ENCODE measurements at places on chromosomes 4 and X.

- DNase-seq: no peak
Observed at GRCh38 chr4:76597423-76597979, 162.5 kb downstream of the SHROOM3 start.

DNA sequence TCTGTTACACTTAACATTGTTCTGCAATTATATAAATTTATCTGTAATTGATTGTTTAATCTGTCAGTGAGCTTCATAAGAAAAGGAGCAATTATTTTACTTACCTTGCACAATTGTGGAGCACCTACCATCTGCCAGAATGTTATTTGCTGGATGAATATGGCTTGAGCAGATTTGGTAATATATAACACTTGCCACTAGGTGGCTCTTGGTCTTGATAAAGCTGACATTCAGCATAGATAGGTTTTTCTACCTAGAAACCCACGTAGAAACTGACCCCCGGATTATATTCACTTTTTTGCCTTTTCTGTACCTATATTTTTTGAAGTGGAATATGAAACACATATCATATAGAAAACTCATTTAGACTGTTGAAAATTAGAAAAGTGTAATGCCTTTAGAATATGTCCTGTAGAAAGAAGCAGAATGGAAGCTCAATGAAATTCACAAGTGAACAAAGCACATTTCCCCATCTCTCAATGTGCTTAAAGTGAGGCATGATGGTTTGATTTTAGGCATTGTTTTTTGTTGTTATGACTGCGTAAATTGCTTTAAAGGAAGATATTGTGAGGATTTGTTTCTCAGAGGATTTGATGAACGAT, 9.5 kb downstream of the RBPJ start:
- no peak for DNase-seq

DNA sequence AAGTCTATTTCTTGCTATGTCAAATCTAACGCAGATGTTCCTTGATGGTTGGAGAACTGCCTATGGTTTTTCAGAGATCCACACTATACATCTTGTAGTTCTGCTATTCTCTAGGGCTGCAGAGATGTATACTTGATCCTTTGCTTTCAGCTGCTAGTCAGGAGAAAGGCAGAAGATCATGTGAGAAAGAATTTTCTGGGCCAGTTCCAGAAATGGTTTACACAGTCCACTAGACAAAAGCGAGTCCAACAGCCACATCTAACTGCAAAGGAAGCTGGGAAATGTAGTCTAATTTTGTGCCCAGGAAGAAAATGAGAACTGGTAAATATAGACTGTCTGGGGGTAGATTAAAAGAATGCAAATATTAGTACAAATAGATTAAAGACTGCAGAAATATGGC, 394.3 kb upstream of the SLIT2 start:
- DNase-seq: no peak

DNA sequence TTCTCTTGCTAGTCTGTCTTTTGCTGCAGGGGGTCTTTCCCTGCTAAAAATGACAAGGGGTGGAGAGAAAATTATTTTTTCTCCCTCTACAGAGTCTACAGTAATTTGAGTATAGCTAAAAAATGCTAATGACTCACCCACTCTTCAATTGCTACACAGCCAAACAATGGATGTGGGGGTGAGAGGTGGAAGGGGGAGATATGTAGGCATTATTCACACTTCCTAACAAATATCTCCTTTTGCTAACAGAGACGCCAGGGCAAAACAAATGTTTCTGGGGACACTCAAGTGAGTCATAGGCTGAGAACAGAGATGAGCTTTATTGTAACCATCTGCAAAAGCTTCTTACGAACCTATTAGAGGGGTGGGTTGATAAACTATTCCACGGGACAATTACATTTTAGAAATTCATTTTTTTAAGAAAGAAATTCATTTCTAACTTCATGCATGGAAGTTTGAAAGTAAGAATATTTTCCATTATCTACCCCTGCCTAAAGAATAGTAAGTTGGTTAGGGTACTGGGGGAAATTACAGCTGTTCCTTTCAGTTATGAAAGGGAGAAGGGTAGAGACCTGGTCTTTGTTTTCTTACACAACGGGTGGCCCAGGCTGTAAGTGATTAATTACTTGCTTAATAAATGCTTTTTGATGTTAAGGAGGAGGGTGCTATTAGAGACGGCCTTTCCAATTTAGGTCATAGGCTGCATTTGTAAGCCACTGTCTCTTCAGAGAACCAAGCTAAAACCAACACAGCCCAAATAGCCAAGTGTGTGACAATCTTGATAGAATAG, 12.8 kb downstream of the SCD5 start:
- peak; percentile 44 for DNase-seq

GRCh38 chr4:51890760-51891159, 47.8 kb downstream of the DCUN1D4 start:
- no peak for DNase-seq

DNA sequence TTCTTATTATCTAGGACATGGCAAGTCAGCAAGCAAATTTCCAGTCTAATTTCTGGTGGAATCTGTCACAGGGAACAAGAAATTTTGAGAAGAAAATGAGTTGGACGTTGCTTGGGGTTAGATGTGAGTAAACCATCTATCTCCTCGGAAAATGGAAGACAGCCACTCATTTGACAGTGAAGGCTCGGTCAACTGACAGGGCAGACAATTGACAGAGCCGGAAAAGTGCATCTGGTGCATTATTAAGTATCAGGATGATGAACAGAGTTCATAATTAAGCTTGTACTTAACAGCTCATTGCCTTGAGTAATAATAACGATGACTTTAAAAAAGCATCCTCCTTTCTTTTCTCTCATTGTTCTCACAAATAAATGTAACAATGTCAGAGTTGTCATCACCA, 168.4 kb downstream of the MAD2L1 start:
- no peak for DNase-seq

- DNase-seq: no peak
Observed at GRCh38 chr4:37968747-37969146, 8.5 kb downstream of the PTTG2 start.

DNA sequence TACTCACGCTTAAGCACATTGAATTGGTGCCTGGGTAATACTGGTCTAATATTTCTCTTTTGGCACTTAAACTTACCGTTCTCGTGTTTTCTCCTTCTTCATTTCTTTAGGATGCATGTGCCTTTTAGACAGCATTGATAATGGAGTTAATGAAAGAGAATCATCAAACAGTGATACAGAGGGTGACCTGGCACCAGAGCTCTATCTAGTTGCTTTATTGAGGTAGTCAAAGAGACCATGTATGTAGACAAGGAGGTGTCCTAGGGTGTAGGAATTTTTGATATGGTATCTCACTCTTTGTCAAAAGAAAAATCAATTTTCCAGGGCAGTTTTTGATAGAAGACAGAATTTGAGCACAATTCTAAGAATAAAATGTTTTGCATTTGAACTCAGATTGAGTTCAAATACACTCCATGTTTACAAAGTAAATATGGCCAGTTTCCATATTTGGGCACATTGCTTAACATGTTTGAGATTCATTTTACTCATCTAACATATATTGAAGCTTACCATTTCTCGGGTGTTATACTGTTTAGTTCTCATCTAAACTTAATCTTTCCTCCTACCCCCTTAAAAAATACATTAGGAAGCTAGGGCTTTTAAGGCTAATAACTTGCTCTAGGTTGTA, 92.0 kb downstream of the WWC2 start:
- no peak for DNase-seq

GRCh38 chrX:24148535-24149350, 786 bp upstream of the ZFX start:
- peak; percentile 47 for DNase-seq

DNA sequence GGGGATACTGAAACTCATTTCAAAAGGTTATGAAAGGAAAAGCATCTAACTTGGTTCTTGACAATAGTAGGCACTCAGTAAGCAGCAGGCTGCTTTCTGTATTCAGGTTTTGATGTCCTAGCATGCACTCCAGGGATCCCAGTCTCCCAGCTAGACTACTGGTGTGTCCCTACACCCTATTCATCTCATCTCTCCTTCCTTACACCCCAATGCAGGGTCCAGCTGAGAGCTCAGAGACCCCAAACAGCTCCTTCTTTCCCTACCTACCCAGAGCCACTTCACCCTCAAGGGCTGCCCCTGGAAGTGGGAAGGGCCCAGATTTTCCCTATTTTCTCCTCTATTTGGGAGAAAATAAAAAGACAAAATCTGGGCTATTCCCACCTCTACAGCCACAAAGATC, 1.6 kb upstream of the EFNB1 start:
- no peak for DNase-seq
